ENCODE measurements at places on chromosomes 3 and 15. TPM values are rescaled to one million over a fixed set of nuclear protein-coding genes. Genes with fewer than 3 reads are reported as not detected.

CFAP100 gene
- total RNA-seq = not detected

GRK7 gene
- 0.04 TPM for total RNA-seq

SSR3 gene
- total RNA-seq = 119 TPM

APH1B gene
- 10.4 TPM for total RNA-seq

C2CD4A gene
- under 0.01 TPM for total RNA-seq

TBC1D23 gene
- 37.3 TPM for total RNA-seq

Data from muscle of leg (tissue), 16 donors.